MCF 10A (cell line): ENCODE measurements at places on chromosomes 1 and 21.

GRCh38 chr1:12249181-12249580 lies 19.4 kb downstream of the VPS13D start:
- DNase-seq = no peak

DNA sequence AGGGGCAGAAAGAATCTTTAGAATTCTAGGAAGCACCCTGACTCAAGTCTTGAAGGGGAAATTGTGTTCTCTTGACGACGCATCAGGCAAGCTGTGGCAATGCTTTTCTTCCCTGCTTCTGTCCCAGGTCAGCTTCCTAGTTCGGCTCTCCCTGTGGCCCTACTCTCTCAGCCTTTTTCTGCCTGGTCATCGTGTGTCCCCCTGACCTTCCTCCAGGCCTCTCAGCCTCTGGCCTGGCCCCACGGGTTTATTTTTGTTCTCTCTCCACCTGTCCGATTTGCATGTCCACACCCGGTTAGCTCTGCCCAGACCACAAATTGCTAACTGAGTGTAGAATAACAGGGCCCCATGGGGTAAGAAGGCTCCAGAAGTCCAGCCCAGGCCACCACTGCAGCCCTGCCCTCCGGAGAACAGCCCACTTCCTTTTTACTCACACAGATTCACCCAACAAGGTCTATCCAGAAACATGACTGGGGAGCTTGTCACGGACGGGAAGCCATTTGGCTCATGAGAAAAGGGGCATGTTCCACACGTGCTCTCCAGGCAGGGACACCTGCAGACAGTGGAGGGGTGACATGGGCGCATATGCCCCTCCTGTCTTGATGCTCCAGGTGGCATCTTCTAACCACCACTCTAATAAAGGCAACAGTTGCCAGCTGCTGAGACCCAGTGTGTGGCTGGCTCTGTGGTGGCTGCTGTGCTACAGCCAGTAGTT lies 9.8 kb downstream of the KCNN3 start:
- no peak for DNase-seq

DNA sequence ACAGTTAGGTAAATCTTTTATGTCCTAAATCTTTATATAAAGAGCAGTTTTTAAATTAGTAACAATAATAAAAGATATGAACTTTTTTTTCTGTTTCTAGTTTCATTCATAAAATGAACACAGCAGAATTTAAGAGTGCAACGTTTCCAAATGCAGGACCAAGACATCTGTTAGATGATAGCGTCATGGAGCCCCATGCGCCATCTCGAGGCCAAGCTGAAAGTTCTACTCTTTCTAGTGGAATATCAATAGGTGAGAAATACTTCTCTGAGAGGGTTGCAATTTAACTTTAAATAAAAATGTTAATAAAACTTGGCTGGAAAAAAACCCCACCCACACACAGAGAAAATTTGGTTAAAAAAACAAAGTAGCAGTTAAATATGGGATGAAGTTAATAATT lies 15.0 kb upstream of the ANGPTL1 start:
- no peak for DNase-seq

- DNase-seq = no peak
Observed at GRCh38 chr1:21264898-21265297, 25.4 kb downstream of the ECE1 start.

GRCh38 chr1:198775606-198776005 lies 136.8 kb downstream of the PTPRC start:
- DNase-seq = peak; percentile 33

- peak; percentile 94 for DNase-seq
Observed at GRCh38 chr1:151443846-151444782, 15.2 kb downstream of the POGZ start.

DNA sequence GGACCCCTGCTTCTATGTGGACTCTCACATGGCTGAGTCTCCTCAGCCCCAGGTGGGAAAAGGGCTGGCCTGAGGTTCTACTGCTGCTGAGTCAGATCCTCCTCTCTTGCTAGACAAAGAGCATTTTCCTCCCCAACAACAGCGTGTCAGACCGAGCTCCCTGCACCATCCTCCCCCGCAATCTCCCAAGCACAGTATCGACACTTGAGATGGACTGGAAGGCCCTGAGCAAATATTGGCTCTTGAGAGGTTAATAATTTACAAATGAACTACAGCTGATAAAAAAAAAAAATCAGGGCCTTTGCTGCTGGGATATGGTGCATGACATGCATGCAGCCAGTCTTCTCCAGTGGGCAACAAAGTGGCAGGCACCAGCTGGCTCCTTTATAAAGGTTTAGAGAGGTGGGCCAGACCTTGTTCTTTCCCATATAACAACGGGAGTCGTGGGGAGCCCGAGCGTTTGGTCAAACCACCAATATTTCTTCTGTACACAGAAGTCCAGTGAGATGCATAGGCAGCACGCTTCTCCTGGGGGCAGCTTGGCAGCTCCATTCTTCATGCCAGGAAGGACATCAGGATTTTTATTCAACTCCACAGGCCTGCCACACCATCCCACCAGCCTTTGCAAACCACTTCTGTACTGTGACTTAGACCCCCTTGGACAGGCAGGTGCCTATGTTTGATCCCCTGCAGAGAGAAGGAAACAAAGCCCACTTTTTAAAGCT lies 55.4 kb upstream of the CAMK1G start:
- peak; percentile 36 for DNase-seq

DNA sequence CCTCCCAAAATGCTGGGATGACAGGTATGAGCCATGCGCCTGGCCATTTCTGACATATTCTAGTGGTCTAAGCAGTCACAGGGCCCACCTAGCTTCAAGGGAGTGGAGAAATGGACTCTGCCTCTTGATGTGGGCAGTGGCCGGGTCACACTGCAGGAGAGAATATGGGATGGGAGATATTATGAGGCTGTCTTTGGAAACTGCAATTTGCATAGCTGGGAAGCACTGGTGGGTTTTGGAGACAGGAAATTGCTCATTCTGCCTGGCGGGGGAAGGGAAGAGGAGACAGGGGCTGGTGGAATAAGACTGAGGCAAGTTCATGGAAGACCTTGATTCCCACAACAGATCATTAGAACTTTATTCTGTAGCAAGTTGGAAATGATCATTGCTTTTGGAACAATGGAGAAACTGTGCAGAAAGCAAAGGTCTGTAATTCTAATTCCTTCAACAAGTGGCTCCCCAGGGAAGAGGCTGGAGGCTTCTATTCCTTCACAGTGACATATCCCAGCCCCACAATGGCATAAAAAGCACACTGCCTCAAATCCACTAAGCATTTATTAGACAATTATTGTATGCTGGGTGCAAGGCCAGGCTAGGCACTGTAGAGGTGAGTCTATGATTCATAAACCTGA lies 10.5 kb downstream of the NCMAP start:
- no peak for DNase-seq

- no peak for DNase-seq
Observed at GRCh38 chr1:102529446-102529845, 532.7 kb upstream of the OLFM3 start.

DNA sequence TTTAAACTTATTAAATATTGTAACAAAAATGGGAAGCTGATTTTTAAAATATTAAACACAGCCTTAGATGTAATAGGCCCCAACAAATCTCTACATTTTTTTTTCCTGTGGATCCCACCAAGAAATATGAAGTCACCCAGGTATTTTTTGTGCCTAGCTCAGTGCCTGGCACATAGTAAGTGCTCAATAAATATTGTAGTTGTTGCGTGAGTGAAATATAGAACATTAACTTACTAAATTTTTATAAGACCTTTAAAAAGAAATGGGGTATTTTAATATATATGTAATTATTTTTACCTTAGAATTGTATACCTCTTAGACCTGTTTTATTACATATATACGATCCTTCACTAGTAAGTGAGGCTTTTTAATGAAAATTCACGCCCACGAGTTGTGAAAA lies 569 bp upstream of the DNAH14 start:
- no peak for DNase-seq

- no peak for DNase-seq
Observed at GRCh38 chr1:8809342-8809736, 8.1 kb downstream of the RERE start.
